Heart left ventricle (tissue), 16 donors: ENCODE measurements at places on chromosomes 3 and 15. TPM values are rescaled to one million over a fixed set of nuclear protein-coding genes. Genes with fewer than 3 reads are reported as not detected.
A peak's percentile ranks its signal among the peaks of the same experiment; 100 is the strongest.

GRCh38 chr15:83283138-83283812, 1.2 kb downstream of the BNC1 start:
- DNase-seq: no peak

- no peak for DNase-seq
These were observed 132.8 kb upstream of the NR2F2 start for GRCh38 chr15:96197721-96198120.

- DNase-seq: no peak
These were observed 6.1 kb downstream of the STT3B start for GRCh38 chr3:31538801-31539200.

GRCh38 chr3:126422121-126422520, 27.4 kb downstream of the CFAP100 start:
- no peak for DNase-seq

DNA sequence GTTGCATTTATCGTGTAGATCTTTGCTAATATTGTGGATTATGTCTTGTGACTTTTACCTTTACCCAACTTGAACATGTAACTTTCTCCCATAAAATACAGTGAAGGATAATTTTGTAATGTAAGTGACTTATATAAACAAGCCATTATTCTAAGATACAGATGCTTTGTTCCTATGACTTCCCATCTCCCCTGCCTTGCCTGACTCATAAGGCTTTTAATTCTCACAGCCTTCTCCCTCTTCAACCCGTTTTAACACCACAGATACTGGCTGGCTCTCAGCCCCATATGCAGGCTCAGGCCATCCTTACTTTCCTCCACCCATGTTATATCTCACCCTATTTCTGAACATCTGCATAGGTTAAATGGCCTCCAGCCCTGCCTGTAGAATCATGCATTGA, 4.1 kb downstream of the CCNDBP1 start:
- DNase-seq: no peak

GRCh38 chr15:45023659-45024225, 747 bp downstream of the SORD start:
- no peak for DNase-seq

GRCh38 chr3:119322021-119322834, 28.0 kb downstream of the ARHGAP31 start:
- DNase-seq: no peak

DNA sequence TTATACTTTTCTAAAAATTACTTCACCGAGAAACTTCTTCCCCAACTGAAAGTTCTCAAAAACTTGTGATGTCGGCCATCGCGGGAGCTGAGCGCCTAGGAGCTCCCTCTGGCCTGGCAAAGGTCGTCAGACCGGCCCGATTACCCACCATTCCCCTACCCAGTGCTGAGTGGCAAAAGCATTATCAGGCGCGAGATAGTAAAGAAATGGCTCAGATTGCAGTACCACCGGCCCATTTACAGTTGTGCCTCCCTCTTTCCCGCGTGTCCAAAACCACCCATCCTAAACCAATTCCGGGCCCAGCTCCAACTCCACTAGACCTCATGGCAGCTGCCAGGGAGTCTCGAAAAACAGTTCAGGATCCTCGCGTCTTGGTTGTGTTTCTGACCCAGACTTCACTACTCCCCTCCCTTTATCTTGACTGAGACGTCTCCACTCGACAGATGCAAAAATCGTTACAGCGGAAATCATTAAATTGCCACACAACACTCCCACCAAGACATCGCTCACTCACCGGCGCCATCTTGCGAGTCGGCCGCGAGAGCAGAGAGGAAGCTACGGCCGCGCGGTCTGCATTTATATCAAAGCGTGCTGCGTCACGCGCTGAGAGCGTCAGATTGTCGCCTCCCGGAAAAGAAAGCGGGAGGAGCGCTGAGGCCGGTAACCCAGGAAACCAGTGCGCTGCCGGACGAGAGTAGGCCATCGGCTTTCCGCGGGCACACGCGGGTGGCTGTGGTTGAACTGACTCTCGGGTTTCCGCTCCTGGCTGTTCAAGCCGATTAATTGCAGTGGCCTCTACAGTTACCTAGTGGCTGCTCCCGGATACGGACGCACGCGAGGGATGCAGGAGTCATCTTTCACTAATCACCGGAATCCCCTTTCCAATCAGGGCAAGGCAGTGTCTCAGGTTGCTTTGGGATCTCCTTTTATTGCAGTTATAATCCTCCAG, at the start of gene RPL22L1:
Gene RPL22L1, minus strand, starts transcription at position 551 of the 949 bp plus-strand sequence. Its CDS starts 28 bp downstream, at position 523.
- DNase-seq: peak; percentile 94

DNA sequence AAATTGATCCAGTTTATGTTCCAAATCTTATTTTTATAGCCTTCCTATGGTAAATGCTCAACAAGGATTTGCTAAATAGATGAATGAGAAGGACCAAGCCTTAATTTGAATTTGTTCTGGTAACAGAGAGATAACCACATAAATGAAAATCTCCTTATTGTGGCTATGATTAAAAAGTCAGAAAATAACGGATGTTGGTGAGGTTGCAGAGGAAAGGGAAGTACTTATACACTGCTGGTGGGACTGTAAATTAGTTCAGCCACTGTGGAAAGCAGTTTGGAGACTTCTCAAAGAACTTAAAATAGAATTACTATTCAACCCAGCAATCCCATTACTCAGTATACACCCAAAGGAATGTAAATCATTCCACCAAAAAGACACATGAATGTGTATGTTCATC, 26.2 kb downstream of the AAGAB start:
- no peak for DNase-seq

GRCh38 chr3:128463771-128464170, 2.9 kb downstream of the DNAJB8 start:
- DNase-seq: no peak

DNA sequence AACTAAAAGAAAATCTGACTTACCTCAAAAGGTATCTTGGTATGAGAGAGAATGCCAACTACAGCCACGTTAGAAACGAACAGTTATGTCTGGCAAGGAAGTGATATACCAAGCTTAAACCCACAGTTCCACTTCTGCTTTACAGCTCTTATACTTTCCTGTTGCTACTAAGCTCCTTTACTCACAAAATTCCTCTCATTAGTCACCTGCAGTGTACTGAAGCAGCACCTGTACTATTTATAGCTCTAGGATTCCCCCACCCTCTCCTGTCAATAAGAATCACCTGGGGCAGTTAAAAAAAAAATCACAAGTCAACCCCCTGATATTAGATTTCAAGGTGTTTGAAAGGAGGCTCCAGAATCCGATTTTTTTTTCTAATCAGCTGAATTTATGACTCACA, 2.9 kb upstream of the TMEM266 start:
- no peak for DNase-seq

- no peak for DNase-seq
These were observed 106.5 kb upstream of the GALNT15 start for GRCh38 chr3:16067837-16068471.

- no peak for DNase-seq
These were observed 467 bp downstream of the DNAAF4 start for GRCh38 chr15:55507567-55507966.

DNA sequence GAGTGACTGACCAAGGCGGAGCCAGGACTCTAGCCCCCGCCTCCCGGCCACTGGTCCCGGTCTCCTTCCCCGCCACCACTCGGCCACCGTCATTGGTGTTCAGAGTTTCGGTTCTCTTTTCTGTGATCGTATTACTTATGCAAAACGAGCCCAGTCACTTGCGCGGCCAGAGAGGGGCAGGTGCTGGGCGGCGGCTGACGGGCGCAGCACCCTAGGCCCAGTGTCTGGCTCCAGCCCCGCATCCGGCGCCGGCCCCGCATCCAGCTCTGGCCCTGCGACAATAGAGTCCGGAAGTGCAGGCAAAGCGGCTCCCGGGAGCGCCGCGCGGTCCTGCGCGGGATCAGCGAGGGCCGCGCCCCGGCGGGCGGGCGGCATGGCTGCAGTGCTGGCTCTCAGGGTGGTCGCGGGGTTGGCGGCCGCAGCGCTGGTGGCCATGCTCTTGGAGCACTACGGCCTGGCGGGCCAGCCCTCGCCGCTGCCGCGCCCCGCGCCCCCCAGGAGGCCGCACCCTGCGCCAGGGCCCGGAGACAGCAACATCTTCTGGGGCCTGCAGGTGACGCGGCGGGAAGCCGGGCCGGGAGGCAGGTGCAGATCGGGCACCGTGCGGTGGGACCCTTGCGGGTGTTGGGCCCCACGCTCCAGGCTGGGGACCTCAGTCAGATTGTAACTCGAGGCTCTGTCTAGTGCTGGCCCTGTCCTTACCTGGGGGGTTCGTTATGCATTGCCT, at the start of gene TMEM62:
Gene TMEM62, plus strand, starts transcription at position 157 of the 727 bp plus-strand sequence. Its CDS starts 217 bp downstream, at position 374.
- DNase-seq: peak; percentile 87

- DNase-seq: no peak
These were observed 353.6 kb downstream of the ULK4 start for GRCh38 chr3:41608347-41608746.

The GOLGA6L1 gene
- not detected for total RNA-seq

The MYLK gene
- total RNA-seq: 10.5 TPM

The CXCR6 gene
- total RNA-seq: not detected

The SCG3 gene
- not detected for total RNA-seq

The SYNM gene
- total RNA-seq: 311 TPM

The CACNA2D2 gene
- total RNA-seq: 3.6 TPM

The AGBL1 gene
- not detected for total RNA-seq

The LDHAL6B gene
- not detected for total RNA-seq

The TGM5 gene
- not detected for total RNA-seq
